Glutamatergic neuron (in vitro differentiated cells): ENCODE measurements at places on chromosomes 1 and 21. TPM values are rescaled to one million over a fixed set of nuclear protein-coding genes. Genes with fewer than 3 reads are reported as not detected.

The TNFSF4 gene
- total RNA-seq, result 0.34 TPM

The RGS1 gene
- not detected for total RNA-seq

The RGSL1 gene
- not detected for total RNA-seq

The C1orf87 gene
- total RNA-seq, result not detected

The RPS27 gene
- total RNA-seq, result 881 TPM

The MAP3K6 gene
- total RNA-seq, result 10.0 TPM

The TTLL7 gene
- 123 TPM for total RNA-seq

The PTPRF gene
- 171 TPM for total RNA-seq

The NPHS2 gene
- not detected for total RNA-seq

The USP25 gene
- total RNA-seq, result 16.3 TPM

The KCNA2 gene
- total RNA-seq, result 19.7 TPM

- DNase-seq, result no peak
- H3K4me3 ChIP-seq, result peak overlapping the region; percentile 60
- H3K27ac ChIP-seq, result peak overlapping the region; percentile 99
- H3K4me1 ChIP-seq, result peaks cover 31% of the 10 kb centered on the region
Measured at GRCh38 chr1:196393742-196394141, 214.5 kb downstream of the KCNT2 start.

DNA sequence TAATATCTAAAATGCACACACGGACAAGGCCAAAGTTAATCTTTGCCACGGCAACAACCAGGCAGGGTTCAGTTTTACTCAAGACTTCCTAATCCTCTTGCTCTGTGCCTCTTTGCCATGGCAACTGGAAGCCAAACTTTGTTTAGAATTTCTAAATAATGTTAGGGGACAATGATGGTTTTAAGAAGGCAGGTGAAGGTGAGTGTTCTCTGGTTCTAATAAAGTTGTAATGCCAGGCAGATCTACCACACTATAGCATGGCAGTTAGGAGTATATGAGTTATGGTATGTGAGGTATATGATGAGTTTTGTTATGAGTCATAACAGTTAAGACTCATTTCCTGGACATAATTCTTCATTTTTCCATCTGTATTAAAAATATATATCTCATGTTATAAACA is 2.7 kb downstream of the PTPRC start:
- no peaks in the 10 kb centered on the region for H3K36me3 ChIP-seq
- H3K27ac ChIP-seq, result no peak overlapping the region
- DNase-seq, result no peak
- no peaks in the 10 kb centered on the region for H3K27me3 ChIP-seq

DNA sequence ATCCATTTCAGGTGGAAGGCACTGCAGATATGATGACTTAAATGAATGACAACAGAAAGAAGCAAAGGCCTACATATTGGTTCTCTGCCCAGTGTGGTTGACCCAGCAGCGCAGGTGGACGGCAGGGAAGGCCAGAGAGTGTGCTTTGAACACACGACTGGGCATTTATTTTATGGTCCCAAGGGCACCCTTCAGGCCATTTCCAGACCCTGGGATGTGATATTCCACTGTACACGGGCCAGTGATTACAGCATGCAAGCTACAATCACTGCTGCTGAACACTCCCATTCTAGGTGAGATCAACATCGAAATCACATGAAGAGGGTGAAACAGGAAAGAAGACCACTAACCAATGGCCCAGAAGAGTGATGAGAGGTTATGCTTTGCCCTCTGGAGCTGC is 33.8 kb downstream of the PCNX2 start:
- H3K36me3 ChIP-seq, result peaks cover 6% of the 10 kb centered on the region
- peak; percentile 20 for DNase-seq
- peaks cover 13% of the 10 kb centered on the region for H3K4me1 ChIP-seq

DNA sequence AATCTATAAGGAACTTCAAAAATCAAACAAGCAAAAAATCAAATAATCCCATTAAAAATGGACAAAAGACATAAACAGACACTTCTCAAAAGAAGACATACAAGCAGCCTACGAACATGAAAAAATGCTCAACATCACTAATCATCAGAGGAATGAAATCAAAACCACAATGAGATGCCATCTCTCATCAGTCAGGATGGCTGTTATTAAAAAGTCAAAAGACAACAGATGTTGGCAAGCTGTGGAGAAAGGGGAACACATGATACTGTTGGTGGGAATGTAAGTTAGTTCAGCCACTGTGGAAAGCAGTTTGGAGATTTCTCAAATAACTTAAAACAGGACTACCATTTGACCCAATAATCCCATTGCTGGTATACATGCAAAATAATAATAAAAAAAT is 226.4 kb downstream of the S1PR1 start:
- no peak overlapping the region for H3K27ac ChIP-seq
- DNase-seq, result no peak
- H3K4me1 ChIP-seq, result no peaks in the 10 kb centered on the region
- H3K4me3 ChIP-seq, result no peak overlapping the region

- no peak overlapping the region for H3K27ac ChIP-seq
- no peaks in the 10 kb centered on the region for H3K4me1 ChIP-seq
- no peak for DNase-seq
- H3K27me3 ChIP-seq, result no peaks in the 10 kb centered on the region
- H3K4me3 ChIP-seq, result no peak overlapping the region
Measured at GRCh38 chr1:67144696-67145095, 9.9 kb upstream of the C1orf141 start.

DNA sequence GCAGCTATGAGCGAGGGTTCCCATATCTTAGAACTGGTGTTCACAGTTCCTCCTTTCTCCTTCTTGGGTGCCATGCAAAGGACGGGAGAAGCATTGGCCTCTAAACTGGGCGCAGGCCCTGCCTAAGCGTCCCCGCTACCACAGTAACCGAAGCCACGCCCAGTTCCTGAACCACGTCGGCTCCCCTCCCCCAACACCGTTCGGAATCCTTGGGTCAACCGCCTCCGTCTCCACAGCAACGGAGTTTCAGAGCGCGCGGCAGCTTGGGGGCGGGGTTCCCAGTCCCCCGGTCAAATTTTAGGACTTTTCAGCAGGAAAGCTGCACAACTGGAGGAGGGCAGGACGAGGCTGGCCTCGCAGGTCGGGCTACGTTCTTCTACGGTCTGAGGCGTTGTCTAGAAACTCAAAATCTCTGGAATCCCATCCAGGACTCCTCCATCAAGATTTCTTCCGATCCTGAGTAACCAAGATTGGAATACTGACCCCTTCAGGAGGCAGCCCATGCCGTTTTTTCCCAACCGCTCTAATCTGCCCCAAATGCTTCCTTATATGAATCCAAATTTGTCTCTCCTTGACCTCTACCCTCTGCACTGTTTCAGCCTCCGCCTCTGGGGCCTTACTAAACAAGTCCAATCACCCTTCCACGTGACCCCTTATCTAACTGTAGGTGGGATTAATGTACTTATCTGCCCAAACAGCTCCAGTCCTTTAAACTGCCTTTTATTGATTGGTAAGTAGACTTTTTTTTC is at the start of gene SPAG17:
Gene SPAG17 (minus strand): TSS at position 145 of the 749 bp plus-strand sequence. CDS start 71 bp downstream, at position 74.
- peak within 1 kb of the TSS; percentile 88 for H3K4me3 ChIP-seq
- no peaks in the 10 kb centered on the region for H3K27me3 ChIP-seq
- peak; percentile 79 for DNase-seq

DNA sequence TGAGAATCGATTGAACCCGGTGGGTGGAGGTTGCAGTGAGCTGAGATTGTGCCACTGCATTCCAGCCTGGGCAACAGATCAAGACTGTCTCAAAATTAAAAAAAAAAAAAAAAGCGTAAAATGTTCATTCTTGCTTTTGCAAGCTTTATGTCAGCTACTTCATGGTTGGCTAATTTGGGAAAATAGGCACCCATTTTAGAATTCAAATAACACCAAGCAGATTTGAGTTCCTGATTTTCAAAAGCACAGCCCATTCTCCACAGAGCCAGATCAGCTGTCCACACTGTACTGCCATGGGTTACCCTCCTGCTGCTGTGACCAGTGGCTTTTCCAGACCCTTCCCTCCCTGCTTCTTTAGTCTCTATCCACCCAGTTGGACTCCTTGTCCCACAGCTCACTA is 4.4 kb downstream of the THEM5 start:
- no peak overlapping the region for H3K27ac ChIP-seq
- H3K4me1 ChIP-seq, result no peaks in the 10 kb centered on the region
- no peaks in the 10 kb centered on the region for H3K36me3 ChIP-seq
- H3K27me3 ChIP-seq, result peaks cover 9% of the 10 kb centered on the region
- no peak for DNase-seq

DNA sequence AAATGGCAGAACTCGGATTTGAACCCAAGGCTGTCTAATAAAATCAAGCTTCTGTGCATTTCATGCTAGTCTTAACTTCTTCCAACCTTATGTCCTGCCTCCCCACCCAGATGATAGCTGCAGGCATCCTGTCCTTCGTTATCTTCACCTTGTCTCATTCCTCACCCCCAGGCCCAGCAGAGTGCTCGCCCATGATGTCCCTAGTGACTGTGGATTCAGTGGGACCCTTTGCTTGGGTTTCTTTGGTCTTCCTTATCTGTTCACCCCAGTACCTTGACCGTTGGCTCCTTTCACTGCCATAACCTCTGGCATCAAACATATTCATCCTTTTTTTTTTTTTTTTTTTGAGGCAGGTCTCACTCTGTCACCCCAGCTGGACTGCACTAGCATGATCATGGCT is 5.6 kb upstream of the BSDC1 start:
- H3K27me3 ChIP-seq, result peaks cover 5% of the 10 kb centered on the region
- H3K27ac ChIP-seq, result no peak overlapping the region
- DNase-seq, result no peak
- no peak overlapping the region for H3K4me3 ChIP-seq
- H3K4me1 ChIP-seq, result peaks cover 2% of the 10 kb centered on the region
- H3K36me3 ChIP-seq, result no peaks in the 10 kb centered on the region

DNA sequence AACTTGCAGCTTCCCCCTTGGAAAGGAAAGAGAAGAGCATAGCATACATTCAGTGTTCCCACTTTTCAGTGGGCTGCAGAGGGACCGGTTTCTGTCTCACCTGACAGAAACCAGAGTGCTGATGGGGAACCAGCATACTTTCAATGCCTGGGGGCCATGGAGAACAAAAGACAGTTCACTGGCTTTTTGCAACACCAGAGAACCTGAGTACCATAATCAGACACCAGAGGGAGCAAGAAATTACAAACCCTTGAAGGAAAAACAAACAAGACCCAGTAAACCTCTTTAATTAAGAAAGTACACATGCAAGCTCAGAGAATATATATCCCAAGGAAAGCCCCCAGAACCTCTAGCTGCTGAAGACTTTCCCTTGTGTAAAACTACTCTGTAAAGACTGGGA is 51.1 kb downstream of the CSMD2 start:
- H3K27me3 ChIP-seq, result no peaks in the 10 kb centered on the region
- no peak for DNase-seq
- H3K4me1 ChIP-seq, result no peaks in the 10 kb centered on the region

- H3K4me1 ChIP-seq, result peaks cover under 1% of the 10 kb centered on the region
- H3K4me3 ChIP-seq, result no peak overlapping the region
- peaks cover 12% of the 10 kb centered on the region for H3K36me3 ChIP-seq
- no peak overlapping the region for H3K27ac ChIP-seq
Measured at GRCh38 chr1:25628741-25629421, 12.3 kb downstream of the MAN1C1 start.

DNA sequence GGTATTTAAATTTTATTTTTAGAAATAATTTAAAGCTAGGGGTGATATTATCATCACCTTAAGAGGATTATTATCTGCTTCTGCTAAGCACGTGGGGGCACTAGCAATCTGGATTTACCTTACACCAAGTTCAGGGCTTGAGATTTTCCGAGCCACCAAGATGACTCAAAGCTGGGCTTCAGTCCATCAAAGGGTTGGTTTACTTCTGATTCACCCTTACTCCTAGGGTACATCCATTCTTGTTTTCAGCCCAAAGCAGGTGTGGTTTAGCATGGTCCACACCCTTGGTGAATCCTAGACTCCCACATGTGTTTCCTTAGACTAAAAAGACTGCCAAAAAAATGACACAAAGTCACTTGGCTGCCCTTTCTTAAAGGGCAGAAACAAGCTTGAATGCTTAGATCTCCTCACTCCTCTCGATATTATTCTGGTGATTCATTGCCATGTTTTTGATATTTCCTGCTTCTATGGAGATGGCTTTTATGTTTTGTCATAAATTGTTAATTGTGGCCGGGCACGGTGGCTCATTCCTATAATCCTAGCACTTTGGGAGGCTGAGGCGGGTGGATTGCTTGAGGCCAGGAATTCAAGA is 9.8 kb upstream of the PRSS38 start:
- H3K4me1 ChIP-seq, result no peaks in the 10 kb centered on the region

- peaks cover 7% of the 10 kb centered on the region for H3K36me3 ChIP-seq
- peak overlapping the region; percentile 77 for H3K4me3 ChIP-seq
- peak overlapping the region; percentile 80 for H3K27ac ChIP-seq
Measured at GRCh38 chr1:7680207-7680954, 90.7 kb upstream of the VAMP3 start.
